GM13976 (cell line): ENCODE measurements at places on chromosomes 1 and 21.

DNA sequence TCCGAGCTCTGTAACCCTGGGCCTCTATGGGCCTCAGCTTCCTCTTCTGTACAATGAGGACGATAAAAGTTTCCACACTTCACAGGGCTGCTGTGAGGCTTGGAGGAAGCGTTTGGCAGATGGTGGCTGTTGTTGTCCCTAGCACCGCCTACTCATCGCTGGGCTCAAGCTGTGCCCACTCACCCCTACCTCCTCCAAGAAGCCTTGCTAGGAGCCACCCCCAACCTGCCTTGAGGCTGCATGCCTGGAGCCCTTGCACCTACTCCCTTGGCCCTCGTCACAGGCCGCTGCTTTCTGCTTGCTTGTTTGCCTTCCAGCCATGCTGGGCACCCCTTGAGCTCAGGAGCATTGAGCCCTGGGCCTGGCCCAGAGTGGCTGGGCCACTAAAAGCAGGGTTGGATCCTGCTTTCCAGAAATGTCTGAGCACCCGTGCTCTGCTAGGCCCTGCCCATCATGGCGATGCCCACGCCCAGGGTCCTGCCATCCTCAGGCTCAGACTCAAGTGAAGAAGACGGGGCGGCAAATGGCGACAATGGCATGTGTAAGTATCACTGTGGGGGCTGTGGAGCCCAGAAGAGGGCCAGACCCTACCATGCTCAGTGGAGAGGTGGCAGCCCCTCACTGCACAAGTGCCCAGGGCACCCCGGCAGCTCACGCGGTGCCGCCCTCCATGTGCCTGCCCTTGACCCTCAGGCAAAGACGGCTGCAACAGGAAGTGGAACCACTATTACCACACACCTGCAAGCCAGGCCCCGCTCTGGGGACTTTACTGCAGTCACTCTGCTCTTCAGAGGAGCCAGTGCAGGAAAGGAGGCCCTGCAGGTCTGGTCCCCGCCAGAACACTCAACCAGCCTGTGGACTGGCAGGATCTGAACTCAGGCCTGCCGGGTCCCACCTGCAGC lies 9.5 kb downstream of the SH3BGRL3 start:
- peak; percentile 85 for DNase-seq

DNA sequence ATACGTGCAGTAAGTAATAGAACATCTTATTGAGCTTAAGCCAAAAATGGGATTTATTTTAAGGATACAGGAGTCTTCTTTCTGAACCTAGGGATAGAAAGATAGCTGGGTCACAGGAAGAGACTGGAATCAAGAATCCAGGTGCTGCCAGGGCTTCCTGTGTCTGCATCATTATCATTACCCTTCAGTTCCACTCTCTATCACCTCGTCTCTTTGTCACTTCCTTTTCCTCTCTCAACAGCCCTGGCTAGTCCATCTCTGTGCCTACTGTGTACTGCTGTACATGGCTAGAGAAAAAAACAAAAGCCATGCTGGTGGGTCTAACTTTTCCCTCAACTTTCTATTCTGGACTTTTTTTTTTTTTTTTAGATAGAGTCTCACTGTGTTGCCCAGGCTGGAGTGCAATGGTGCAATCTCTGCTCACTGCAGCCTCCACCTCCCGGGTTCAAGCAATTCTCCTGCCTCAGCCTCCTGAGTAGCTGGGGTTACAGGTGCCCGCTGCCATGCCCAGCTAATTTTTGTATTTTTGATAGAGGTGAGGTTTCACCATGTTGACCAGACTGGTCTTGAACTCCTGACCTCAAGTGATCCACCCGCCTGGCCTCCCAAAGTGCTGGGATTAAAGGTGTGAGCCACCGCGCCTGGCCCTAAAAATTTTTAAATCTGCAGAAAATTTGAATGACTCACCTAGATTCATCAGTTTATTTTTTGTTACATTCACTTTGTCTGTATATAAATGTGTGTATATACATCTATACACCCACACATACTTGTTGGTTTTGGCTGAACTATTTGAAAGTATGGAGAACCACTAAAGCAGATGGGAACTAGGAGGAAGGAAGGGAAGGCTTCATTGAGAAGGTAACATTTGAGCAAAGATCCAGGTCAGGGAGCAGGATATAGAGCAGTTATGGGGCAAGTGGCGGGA lies 31.9 kb downstream of the UBE4B start:
- DNase-seq = no peak

DNA sequence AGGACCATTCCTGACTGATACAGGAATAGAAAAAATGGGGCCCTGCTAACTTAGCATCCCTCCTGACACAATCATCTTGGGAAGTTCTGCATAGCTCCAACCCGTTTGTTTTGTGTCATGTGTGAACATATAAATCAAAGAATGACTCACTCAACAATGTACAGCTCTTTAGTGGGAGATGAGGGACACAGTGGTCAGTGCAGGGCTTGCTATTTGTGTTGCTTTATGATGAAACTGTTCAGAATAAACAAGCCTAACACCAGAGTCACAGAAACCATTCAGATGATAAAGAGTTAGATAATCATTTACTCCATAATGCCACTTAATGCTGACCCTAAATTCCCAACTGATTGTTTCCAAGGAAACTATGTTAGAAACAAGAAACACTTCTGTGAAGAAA lies 154.2 kb upstream of the ZNHIT6 start:
- no peak for DNase-seq

GRCh38 chr1:70978623-70979022 lies 69.0 kb downstream of the PTGER3 start:
- DNase-seq = no peak

- DNase-seq = peak; percentile 23
Measured at GRCh38 chr21:17585875-17586450, 26.7 kb downstream of the BTG3 start.

- DNase-seq = no peak
Measured at GRCh38 chr1:205597691-205598314, 34.0 kb downstream of the ELK4 start.

- DNase-seq = no peak
Measured at GRCh38 chr1:67094191-67094590, 40.2 kb upstream of the SLC35D1 start.

DNA sequence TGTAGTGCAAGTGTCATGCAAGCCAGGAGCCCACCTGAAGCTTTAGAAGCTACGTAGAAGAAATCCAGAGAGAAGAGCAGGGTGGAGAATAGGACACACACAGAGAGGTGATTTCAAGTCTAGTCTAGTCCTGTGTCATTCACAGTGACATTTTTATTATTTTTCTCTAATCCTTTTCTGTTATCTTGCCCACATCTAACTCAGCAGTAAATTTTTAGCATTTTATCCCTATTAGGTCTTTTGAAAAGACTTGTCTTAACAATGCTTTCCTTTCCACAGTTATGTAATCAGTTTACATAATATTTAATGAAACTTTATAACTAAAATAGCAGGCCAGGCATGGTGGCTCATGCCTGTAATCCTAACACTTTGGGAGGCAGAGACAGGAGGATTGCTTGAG lies 198.6 kb downstream of the ADGRL2 start:
- DNase-seq = no peak

DNA sequence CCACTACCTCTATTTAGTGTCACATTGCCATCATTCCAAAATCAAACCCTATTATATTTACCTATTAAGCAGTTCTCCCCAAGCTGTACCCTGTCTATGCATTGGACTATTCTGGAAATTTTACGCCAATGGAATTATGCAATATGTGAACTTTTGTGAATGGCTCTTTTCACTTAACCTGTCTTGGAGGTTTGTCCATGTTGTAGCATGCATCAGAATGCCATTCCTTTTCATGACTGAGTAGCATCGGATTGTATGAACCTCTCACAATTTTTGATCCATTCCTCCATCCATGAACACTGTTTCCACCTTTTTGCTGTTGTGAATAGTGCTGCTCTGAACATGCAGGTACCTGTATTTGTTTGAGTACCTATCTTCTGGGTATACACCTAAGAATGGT lies 33.7 kb downstream of the FAM163A start:
- DNase-seq = no peak

GRCh38 chr1:232382671-232383070 lies 247.3 kb downstream of the SIPA1L2 start:
- no peak for DNase-seq

DNA sequence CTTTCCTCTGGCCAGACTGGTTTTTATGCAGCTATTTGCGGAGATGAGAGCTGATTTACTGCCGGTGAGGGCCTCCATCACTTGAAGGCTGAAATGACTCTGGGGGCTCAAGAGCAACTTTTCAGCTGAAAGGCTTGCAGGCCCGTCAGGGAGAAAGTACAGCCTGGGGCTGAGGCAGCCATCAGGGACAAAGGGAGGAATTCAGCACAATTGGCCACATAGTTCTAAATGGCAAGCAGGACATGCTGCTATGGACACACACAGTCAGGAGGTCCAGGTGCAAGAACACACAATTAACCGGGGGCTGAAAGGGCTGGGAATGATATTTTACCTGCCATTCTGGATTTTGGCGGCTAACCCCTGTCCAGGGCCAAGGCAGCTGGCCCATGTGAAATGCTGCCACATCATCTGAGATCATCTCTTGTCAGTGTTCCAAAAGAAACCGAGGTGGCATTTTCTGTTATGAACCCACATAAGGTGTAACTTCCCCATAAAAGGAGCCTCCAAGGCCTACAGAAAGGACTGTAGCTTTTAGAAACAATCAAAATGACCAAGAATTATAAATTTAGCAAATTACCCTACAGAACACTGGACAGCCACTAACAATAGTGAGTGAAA lies 58.2 kb downstream of the LMX1A start:
- no peak for DNase-seq
